ENCODE measurements at places on chromosomes 6 and 20.

DNA sequence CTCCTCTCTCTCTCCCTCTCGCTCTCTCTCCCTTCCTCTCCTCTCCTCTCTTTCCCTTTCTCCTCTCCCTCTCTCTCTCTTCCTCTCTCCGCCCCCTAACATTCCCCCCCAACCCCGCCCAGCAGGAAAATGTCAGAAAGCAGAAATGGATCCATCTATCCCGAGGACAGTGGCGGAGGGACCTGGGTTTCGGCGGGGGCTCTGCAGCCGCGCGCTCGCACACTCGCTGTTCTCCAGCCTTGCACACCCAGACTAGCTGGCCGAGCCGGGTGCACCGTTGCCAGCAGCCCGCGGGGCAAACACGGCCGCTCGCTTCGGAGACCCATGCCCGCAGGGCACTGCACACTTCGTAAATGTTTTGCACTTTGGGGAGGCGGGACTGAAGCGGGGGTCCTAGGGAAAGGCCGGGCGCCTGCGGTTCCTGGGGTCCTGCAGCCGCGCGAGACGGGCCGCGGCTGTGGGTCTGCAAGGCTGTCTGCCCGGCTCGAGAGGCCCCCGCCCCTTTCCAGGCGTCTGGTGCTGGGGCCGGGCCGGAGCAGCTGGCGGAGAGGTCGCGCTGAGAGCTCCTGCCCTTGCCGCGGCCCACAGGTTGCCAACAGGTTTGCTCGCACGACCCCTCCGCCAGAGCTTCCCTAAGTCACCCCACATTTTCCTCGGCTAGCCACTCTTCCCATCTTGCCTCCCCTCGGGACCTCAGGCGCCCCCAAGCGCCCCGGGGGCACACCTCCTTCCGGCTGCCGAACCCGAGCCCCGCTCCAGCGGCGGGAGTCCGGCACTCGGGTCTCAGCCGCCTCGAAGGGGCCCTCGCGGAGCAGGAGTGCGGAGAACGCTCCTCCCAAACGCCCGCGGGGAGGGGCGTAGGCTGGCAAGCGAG, 818 bp upstream of the MDGA1 start:
- peak; percentile 41 for DNase-seq

DNA sequence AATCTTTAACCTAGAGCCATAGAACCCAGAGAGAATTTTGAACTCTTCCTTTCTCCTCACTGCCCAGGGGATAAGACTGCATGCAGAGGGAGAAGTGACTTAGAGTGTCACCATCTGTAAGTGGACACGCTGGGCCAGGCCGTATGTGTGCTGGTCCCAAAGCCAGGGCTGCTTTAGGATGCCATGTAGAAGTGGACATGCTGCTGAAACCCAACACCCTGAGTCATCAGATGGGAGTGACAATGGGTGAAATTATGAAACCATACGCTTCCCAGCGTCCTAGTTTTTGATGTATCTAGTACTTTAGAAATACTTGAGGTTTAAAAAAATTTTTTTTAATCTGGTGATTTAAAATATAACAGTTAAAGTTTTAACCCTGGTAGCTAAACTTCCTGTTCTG, 191.1 kb downstream of the FNDC1 start:
- no peak for DNase-seq

DNA sequence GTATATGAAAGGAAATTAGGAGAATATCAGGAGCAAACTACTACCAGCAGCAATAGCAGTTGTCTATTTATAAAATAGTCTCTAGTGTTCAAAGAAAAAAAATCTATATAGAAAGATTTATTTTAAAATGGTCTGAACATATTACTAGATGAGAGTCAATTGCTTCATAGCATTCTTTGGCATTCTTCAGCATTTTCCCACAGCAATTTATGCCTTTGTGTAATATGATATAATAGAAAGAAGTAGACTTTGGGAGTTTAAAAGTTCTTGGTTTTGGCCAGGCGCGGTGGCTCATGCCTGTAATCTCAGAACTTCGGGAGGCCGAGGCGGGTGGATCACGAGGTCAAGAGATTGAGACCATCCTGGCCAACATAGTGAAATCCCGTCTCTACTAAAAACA, 157.0 kb upstream of the PLN start:
- DNase-seq, result no peak

DNA sequence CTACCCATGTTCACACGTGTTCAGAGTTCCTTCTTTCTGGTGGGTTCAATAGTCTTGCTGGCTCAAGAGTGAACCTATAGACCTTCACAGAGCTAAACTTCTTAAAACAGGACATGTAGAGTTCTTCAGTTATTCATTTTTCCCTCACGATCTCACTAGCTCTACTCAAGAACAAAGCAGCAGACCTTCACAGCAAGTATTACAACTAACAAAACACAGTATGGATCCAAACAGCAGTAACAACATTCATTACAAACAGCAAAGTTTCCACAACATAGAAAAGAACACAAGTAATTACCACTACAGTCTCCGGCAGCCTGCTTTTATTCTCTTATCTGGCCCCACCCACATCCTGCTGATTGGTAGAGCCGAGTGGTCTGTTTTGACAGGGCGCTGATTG, 39.5 kb upstream of the MCUR1 start:
- DNase-seq, result no peak

DNA sequence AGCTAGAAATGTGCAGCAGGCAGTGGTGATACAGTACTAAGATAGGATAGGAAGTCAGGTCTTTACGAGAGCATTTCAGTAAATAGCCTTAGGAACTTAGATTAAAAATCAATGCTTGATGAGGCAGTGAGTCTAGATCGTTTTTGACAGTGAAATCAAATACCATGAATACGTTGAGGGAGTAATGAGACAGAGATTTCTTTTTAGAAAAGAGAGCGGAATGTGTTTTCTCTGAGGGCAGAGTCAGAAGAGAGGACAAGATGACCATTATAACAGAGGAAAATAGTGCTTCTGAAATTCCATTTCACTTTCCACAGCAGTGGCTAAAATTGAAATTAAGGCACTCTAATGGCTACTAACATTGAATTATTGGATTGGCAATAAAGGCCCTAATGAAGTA, 339.6 kb downstream of the UTRN start:
- DNase-seq, result no peak

DNA sequence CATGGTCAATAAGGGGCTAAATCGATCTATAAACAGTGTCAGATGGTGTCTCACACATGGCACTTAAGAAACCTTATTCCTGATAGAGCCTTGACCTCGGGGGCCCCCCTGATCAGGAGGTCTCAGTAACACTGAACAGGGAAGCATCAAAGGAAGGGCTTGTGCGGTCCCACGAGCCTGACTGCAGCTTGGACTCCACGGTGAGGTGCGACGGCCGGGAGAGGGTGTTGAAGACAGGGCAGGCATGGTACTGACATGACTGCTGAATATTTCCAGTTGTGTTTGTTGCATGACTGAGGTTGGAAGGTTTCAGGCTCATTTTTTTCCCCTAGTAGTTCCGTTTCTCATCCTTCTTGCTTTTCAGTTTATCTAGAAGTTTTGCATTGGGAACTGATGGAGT, 107.1 kb upstream of the JAG1 start:
- DNase-seq, result no peak

DNA sequence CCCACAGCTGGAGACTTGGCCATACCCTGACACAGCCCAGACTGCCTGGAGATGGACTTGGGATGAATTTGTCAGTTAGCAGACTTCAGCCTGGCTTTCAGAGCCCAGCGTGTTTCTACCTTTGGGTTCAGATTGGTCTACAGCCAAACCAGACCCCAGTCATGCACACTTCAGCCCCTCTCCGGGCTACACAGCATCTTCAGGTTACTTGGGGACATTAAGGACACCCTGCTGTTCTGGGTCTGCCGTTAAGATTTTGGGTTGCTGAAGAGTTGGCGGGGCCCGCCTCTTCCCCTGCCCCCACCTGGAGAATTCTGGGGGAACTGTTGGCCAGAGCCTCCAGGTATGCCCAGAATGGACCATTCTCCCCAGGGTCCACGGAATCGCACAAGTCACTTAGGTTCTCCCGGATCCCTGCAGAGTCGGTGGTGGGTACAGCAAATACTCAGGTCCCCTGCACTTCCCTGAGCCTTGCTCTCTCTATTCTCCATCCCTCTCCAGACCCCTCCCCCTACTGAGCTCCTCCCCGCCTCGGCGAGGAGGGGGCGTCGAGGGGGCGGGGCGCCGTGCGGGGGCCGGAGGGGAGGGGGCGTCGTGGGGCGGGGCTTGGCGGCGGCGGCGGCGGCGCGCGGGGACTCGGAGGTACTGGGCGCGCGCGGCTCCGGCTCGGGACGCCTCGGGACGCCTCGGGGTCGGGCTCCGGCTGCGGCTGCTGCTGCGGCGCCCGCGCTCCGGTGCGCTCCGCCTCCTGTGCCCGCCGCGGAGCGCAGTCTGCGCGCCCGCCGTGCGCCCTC, at the start of gene PTK7:
PTK7 (plus strand) TSS at position 645 of the 794 bp plus-strand sequence. CDS start 175 bp downstream, outside the sequence.
- no peak for DNase-seq

DNA sequence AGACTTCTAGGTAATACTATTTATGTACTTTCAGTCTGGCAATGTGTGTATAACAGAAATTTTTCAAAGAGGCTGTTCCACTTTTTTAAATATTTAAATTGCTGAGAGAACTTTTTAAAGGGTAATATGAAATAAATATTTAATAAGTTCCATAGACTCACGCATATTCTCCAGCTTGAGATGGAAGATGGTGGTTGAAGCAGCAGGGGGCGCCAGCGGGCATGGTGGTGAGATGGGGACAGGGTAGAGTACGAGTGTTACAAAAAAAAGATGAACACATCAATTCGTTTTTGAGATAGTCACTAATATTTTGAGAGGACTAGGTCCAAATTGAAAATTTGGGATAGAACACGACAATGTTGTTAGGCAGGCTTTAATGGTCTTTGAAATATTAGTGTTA, 68.4 kb downstream of the RSPO3 start:
- DNase-seq, result no peak

DNA sequence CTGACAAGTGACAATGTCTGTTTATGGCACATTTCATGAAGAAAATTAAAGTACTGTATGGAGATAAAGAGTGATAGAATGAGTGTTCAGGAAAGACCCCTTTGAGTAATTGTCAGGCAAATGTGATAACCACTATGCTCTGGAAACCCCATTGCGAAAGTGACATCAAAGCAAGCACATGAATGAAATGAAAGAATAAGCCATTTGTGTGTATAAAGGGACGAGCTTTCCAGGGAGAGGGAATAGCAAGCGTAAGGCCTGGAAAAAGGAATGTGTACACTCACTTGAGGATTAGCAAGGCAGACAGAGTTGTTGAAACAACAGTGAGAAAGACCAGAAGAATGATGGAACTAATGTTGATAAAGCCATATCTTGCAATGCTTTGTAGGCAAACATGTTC, 490.0 kb downstream of the GRIK2 start:
- no peak for DNase-seq

DNA sequence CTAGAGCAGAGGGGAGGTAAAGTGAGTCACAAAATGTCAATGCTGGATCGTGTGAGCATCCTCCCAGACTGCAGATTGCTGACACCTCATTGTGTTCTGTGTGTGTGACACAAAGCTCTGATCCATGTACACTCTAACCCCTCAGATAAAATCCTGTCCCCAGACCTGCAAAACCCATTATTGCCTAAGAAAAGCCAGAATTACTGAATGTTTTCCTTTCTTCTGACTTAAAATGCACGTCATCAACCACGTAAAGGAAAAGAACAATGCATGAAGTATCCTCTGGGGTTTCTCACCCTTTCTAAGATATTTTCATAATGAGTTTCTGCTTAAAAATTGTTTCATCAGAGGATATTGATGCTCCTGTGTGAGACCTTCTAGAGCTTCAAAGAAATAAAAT, 218.0 kb upstream of the PREP start:
- no peak for DNase-seq

DNA sequence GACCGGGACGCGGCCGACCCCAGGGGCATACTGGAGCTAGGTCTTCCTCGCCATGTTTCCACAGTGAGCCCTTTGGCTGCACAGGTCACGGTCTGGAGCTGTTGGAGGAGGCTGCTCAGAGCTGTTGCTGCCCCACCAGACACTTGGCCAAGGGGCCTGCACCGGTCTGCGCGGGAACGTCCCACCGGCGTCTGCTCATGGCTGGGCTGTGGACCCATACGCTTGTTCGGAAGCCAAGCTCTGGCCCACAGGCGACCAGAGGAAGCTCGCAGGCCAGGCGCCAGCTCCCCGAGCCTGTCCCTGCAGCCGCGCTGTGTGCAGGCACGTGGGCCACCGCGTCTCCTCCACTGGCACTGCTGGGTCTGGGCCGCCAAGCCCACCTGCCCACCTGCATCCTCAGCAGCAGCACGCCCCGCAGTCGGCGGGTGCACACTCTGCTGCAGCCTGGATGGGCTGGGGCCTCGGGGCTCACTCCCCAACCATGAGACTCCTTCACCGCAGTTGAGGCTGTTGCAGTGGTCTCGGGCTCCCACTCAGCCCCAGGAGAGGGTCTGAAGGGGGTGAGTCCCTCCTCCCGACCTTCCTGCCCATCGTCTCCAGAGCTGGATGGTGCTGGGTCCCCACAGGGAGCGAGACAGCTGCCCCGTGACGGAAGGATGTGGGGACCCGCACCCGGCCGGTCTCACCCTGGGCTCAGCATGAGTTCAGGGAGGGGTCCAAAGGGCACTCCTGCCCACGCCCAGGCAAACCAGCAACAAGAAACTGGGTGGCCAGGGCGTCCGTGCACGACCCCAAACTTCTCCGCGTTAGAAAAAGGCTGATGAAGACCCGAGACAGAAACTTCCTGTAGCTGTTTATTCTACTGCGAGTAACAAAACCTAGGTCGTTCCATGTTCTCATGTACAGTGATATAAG, 15.5 kb upstream of the TCFL5 start:
- DNase-seq, result no peak

DNA sequence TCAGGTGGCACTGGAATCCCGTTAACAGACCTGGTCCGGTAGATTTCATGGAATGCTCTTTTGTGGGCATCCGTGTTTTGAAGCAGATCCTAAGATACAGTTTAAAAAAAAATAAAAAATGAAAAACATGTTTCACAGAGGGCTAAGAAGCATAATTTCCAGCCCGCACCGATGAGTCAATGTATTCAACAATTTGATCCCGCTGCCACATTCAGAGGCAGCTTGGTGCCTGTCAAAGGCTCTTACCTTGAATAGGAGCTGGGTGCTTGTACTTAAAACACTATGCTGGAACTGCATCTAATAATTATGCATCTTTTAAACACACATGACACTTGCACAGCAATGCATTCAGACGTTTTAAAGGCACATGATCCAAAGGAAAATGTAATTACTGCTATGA, 164.8 kb downstream of the SYNE1 start:
- no peak for DNase-seq

GRCh38 chr6:36692861-36693702, 4.5 kb upstream of the RAB44 start:
- DNase-seq, result no peak

DNA sequence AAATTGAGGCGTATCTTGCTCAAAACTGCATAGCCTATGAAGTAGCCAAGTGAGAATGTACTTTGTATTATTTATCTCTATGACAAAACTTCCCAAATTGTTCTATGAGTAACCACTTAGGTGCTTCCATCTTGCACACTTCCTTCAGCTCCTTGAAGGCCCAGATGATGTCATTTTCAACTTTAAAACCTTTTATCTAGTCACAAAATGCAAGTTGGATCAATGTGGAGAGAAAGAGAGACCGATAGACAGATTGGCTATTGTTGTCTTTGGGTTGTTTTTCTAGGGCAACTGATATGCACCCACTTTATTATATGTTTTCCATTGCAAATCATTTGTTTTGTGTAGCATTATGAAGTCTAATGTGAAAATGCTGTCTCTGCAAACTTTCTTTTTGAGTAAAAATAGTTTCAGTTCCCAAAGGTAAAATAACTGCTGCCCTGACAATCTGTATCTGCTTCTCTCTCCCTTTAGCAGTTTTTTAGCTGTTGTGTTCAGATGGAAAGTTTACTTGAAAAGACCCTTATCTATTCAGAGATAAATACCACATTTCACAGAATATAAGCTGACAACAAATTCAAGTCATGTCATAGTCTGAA, 73.7 kb upstream of the CITED2 start:
- DNase-seq, result no peak

GRCh38 chr6:108564178-108564577, 3.5 kb downstream of the FOXO3 start:
- DNase-seq, result no peak

Data from stimulated activated CD8-positive, alpha-beta memory T cell treated with anti-CD3 and anti-CD28 coated beads, Interleukin-4, amount 100 ng/mL, for 1 hour (primary cell).